Suppressor macrophage treated with lipopolysaccharide for 4 hours (primary cell): ENCODE measurements at places on chromosomes 1 and 21.

DNA sequence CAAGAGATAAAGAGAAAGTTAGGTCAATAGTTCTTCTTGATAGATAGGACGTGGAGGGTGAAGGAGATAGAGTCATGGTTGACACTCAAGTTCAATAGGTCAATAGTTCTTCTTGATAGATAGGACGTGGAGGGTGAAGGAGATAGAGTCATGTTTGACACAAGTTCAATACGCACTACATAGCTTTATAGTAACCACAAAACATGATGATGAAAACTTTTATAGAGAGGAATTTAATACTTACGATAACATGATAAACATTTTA is 5.8 kb upstream of the DDX59 start:
- DNase-seq, result no peak

DNA sequence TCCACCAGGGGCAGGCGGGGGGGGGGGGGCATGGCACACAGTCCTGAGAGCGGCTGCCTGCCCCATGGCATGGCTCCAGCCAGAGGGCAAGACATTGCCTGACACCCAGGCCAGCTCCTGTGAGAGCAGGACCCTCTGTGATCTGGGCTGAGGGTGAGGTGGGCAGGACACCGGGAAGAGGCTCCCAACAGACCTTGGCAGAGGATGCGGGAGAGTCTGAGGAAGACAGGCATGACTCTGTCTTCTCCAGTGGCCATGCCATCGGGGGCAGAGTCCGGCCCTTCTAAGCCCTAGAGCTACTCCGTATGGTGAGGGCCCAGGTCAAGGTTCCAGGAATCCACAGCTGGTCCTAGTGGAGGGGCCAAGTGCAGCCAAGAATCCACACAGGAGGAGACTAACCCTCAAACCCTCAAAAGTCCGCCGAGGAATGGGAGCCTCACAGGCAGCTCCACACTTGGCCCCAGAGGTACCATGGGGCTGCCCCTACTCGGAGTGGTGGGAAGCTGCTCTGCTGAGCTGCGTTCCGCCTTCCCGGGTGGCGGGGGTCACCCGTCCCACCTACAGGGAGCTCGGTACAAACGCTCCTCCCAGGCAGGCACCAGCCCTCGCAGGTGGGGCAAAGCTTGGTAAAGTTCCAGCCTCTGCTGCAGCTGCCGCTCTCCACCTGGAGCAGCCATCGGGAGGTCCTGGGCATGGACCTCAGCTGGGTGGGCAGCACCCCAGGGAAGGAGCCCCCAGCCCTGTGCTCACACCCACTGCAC is 6.5 kb downstream of the ACTRT2 start:
- DNase-seq, result no peak

DNA sequence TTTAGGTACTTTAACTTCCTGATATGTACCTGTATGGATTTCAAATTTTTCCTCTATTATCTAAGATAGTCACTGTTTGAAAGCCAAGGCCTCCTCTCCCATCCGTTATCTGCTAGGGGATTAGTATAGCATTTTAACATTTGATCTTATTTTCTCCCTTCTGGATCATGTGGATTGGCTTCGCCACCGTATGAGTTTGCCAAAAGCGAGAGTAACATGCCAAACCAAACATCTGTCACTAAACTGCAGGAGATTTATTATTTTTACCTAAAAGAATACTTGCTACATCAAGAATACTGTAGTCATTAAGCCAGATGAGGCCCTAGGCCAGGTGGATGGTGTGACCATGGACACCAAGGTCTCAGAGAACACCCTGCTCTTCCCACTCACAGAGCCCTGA is 28.5 kb upstream of the EEIG2 start:
- no peak for DNase-seq

GRCh38 chr1:31828341-31828740 is 12.5 kb upstream of the SPOCD1 start:
- DNase-seq, result no peak

DNA sequence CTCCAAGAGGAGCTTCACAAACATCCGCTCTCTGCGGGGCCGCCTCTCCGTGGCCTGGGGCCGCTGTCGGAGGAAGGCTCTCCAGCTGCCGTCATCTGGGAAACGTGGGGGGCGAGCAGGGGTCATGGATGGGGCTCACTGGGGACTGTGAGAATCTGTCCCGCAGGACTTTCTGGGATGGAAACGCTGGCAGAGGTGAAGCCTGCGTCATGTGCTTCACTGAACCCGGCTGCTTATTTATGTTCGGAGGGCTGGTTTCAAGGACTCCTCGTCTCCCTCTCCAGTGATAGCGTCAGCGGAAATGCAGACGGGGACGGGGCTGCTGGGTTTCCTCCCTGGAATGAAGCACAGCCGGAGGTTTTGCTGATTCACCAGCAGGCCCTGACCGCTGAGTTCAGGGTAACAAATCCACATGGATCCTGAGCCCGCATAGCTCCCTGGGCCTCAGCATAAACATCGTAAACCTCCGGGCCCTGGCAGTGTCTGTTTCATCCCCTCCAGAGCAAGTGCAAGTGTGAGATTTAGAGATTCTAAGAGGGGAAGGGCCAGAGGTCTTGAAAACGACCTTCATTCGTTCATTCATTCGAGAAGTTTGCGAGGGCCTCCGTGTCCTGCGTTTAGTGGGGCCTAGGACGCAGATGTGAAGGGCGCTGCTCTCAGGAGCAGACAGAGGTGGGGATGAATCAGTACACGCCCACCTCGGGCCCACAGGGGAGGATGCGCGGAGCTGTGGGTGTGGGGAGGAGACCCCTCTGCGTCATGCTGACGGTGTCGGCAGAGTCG is 7.0 kb upstream of the POFUT2 start:
- DNase-seq, result peak; percentile 36
